Activated effector memory CD4-positive, alpha-beta T cell treated with anti-CD3 and anti-CD28 coated beads, Interleukin-2, amount 50 U/mL, for 16 hours (primary cell): ENCODE measurements at places on chromosomes 5 and 9.

- no peak for DNase-seq
Measured at GRCh38 chr5:59020611-59021285, 437.9 kb downstream of the RAB3C start.

GRCh38 chr5:67746103-67746502 lies 469.5 kb upstream of the PIK3R1 start:
- DNase-seq = no peak

DNA sequence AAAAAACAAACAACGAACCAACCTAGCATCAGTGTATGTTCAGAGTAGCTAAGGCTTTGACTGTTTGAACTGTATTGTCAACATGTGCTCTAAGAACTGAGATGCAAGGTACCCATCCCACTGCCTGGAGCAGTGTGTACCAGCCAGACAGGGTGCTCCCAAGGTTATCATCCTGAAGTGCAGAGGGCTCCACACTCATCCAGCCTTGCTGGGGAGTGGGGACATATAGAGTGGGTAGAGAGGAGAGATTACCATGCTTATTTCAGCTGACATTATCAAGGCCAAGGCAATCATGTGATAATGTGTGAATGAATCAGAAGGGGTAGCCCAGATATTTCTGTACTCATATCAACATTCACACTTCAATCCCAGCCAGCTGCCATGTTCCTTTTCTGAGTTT lies 68.7 kb upstream of the ZNF622 start:
- no peak for DNase-seq

- no peak for DNase-seq
Measured at GRCh38 chr5:39502704-39503103, 77.9 kb upstream of the DAB2 start.
